T-helper 2 cell (primary cell): ENCODE measurements at places on chromosomes 16 and 17.

DNA sequence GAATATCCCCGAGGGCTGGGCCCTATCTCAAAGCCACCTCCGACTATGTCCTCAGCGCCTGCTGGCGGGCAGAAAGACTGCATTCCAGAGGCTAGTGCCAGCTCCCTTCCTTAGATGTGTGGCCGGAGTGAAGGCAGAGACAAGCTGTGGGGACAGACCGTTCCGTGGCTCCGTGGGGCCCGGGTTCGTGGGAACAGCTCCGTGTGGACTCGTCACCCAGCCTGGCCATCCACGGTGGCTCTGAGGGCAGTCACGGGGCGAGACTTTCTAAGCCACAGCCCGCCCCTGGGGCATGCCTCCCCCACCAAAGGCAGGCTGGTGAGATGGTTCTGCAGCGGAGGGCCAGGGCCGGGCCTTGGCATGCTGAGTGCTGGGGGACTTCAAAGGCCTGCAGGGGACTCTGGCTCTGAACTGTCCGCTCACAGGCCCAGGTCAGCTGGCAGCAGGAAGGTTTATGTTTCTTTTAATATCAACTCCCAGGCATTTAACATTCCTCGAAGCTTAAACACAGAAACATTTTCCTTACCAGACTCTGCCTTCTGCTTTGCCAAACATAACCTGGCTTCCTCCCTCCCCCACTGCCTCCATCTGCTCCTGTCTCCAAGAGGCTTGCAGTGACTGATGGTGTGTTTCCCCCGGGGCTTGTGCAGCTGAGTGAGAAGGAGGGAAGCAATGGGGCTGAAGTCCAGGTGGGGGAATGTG, 50.4 kb downstream of the TIMM22 start:
- DNase-seq = no peak

GRCh38 chr16:23062524-23062923, 86.7 kb downstream of the USP31 start:
- no peak for DNase-seq

DNA sequence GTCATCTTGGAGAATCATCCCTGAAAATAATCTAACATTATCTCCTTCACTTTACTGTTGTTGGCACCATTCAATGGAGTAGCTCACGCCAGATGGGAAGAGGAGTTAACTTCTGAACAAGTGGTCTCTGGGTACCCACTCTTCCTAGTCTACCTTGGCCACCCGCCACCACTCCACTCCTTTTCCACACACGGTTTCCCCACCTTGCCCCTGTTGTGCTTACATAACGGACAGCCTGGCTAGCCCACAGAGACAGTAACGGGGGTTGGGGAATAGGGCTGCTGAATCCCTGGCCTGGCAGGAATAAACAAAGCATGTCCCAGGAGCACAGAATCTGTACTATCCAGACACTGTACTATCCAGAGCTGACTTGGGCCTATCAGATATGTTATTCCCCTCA, 3.6 kb upstream of the MXRA7 start:
- DNase-seq = no peak

GRCh38 chr17:43658900-43659299, 2.8 kb downstream of the MEOX1 start:
- DNase-seq = no peak

GRCh38 chr17:13410874-13411273, 190.9 kb downstream of the HS3ST3A1 start:
- DNase-seq = no peak

- no peak for DNase-seq
Measured at GRCh38 chr16:54455030-54455725, 168.6 kb upstream of the IRX3 start.

DNA sequence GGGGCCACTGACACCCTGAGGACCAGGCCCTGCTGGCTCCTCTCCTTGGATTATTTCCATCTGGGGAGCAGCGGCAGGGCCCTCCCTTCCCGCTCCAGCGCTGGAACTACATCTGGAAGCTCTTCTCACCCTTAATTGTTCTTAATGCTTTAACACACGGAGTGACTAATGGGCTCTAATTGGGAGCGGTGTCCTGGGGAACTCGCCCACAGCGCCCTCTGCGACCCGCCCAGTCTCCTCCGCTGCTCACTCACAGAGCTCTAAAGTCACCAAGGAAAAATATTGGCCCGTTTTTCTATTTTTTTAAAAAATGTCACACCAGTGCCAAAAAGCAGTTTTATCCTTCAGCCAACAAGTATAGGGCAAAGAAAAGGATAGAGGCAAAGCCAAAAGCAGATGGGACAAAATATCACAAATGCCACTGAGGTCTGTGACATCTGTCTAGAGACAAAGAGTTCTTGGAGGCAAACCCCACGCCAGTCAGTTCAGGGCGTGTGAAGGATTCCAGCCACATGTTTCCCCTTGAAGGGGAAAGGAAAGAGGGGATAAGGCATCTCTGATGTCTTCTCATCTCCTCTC, 134.7 kb downstream of the RBFOX3 start:
- no peak for DNase-seq

DNA sequence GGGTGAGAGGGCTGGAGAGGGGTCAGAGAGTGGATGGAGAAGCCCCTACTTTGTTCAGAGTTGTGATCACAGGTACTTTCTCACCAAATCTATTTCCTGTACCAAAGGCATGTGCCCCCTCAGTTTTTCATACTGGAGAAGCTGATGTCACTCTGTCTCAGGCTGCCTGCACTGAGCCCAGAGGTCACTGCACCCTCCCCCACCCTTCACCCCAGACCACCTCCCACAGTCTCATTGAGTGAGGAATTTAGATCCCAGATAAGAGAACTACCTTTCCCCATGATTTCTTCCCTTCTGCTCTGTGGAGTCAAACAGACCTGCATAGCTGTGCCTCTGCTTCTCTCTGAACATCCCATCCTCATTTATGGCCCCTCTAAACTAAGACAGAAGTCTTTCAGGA, 140.0 kb upstream of the IRX6 start:
- DNase-seq = no peak

GRCh38 chr16:4746991-4747574, 12.7 kb downstream of the DNAAF8 start:
- no peak for DNase-seq

DNA sequence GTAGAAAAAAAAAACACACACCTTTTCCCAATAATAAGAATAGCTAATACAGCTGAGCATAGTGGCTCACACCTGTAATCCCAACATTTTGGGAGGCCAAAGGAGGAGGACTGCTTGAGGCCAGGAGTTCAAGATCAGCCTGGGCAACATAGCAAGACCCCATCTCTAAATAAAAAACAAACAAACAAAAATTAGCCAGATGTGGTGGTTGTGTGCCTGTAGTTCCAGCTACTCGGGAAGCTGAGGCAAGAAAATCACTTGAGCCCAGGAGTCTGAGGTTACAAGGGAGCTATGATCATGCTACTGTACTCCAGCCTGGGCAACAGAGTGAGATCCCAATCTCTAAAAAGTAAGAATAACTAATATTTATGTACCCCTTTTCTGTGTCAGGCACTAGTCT, 42.8 kb upstream of the GFOD2 start:
- no peak for DNase-seq

DNA sequence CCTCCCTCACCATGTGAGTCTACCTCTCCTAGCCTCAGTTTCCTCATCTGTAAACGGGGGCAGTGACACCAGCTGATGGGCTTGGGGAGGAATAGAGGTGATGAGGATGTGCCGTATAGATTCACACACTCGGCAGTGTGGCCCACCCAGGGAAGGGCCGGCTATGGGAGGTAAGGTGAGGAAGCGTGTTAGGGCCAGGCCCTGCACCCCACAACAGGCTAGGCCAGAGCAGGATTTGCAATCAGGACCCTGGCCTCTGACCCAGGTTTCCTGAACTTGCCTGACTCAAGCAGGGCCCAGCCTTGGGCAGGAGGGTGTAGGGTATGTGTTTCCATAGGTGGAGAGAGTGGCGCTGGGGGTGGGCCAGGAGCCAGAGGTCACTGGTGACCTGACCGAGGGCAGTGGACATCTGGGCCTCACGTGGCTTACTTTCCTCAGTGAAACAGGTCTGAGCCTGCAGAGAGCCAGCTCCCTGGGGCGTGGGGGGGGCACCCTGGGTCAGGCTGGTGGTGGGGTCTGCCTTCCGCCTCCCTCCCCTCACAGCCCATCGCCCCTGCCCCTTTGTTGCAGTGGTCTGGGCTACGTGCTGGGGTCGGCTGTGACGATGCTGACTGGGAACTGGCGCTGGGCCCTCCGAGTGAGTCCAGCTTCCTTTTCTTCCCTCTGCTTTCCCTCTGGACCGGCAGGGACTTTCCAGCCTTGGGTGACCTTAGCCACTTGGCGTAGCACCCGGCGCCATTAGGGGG, 12.8 kb downstream of the SPNS3 start:
- no peak for DNase-seq
